ENCODE measurements at places on chromosomes 11 and 22.

- DNase-seq: no peak
Measured at GRCh38 chr11:75481922-75482606, 43.7 kb downstream of the GDPD5 start.

- DNase-seq: no peak
Measured at GRCh38 chr11:80462211-80462610, 1021.4 kb upstream of the TENM4 start.

GRCh38 chr11:66277471-66278362 is at the start of gene CNIH2:
Gene CNIH2, plus strand, starts transcription at chr11:66278175. Its CDS starts 282 bp downstream, at chr11:66278457.
- DNase-seq: peak; percentile 27

DNA sequence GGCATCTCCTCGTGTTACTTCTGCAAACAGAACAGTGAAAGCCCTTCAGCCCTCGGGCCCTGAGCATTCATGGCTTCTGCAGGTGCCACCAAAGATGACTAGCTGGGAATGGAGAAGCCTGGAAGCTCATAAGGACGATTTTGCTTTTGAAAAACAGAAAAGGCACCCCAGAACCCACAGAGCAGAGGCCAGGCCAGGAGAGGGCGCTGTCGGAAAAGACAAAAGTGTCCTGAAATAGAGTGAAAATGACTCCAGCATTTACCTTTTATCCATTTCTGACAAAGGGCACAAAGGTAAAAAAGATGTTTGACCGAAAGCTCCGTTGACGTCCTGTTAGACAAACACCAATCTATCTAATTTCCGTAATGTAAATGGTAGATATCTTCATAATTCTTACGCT is 37.6 kb downstream of the ZNF195 start:
- DNase-seq: peak; percentile 76

GRCh38 chr11:68890490-68891231 is 13.0 kb downstream of the MRPL21 start:
- no peak for DNase-seq

- no peak for DNase-seq
Measured at GRCh38 chr11:22728600-22729389, 62.4 kb downstream of the GAS2 start.

GRCh38 chr11:12411806-12412727 is 34.7 kb downstream of the PARVA start:
- no peak for DNase-seq

GRCh38 chr11:110912437-110912836 is 200.2 kb upstream of the ARHGAP20 start:
- no peak for DNase-seq

- DNase-seq: no peak
Measured at GRCh38 chr11:61919705-61920631, 2.6 kb upstream of the RAB3IL1 start.

DNA sequence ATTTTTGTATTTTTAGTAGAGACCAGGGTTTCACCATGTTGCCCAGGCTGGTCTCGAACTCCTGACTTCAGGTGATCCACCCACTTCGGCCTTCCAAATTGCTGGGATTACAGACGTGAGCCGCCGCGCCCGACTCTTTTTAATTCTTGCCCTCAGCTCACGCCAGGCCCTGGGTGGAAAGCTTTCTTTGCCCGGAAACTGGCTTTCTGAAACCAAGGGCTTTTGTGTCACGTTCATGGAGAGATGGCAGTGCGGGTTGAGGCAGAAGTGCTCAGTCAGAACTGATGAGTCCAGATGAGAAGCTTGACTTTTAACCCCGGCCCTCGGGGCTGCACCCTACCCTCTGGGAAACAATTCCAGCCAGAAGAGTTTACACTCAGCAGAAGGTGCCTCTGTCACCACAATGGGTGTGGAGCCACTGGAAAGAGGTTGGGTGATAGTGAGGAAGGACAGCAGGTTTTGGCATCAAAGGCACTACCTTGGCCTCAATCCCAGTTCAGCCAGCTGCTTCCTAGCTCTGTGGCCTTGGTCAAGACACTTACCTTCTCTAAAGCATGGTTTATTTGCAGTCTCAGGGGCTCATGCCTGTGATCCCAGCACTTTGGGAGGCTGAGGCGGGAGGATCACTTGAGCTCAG is 890 bp upstream of the ARFGAP3 start:
- DNase-seq: no peak

GRCh38 chr11:69497221-69497787 is 15.8 kb downstream of the LINC01488 start:
- DNase-seq: no peak

GRCh38 chr11:118618115-118618990 is 10.9 kb downstream of the PHLDB1 start:
- DNase-seq: no peak

DNA sequence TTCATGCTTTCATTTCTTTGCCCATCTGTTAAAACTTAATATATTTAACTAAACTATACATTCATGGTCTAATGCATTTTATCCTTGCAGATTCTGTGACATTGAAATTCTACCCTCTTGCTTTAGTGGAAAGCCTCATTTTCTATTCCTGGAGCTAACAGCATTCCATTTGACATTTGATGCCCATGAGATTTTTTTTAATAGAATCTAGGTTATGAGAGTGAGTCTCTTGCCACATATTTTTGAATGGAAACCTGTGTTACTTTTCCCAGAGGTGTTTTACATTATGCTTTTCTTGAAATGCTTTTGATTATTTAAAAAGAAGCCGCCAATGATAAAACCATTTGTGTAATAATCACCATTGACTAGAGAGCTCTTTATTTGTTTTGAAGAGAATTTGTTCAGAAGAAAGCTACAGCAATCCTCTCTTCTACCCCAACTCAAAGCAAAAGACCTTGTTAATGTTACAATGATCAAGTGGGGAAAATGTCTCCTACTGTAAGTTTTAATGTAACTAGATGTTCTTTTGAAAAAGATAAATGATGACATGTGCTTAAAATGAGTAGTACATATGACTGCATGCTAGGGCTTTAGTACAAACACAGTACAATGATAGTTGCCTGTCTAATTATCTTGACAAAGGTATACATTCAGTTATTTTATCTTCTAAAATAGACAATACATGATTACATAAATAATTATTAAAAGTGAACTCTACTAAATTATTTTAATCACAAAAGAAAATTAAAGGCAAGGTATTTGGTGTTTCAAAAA is 67.3 kb downstream of the GAS2 start:
- no peak for DNase-seq

Measured in T-cell (primary cell).